Activated effector memory CD4-positive, alpha-beta T cell treated with anti-CD3 and anti-CD28 coated beads, Interleukin-2, amount 50 U/mL, for 16 hours (primary cell): ENCODE measurements at places on chromosomes 3 and 15.

- DNase-seq, result no peak
Measured at GRCh38 chr15:100598655-100599054, 3.3 kb downstream of the LINS1 start.

- DNase-seq, result no peak
Measured at GRCh38 chr15:66961407-66961884, 104.0 kb upstream of the SMAD3 start.

GRCh38 chr3:46378426-46378942, 7.7 kb downstream of the CCR5 start:
- peak; percentile 88 for DNase-seq

DNA sequence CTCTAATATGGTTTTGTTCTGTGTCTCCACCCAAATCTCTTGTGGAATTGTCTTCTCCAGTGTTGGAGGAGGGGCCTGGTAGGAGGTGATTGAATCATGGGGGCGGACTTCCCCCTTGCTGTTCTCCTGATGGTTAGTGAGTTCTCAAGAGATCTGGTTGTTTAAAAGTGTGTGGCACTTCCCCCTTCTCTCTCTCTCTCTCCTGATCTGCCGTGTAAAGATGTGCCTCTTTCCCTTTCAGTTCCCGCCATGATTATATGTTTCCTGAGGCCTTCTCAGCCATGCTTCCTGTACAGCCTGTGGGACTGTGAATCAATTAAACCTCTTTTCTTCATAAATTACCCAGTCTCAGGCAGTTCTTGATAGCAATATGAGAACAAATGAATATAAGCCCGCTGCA, 33.1 kb downstream of the RETNLB start:
- no peak for DNase-seq

DNA sequence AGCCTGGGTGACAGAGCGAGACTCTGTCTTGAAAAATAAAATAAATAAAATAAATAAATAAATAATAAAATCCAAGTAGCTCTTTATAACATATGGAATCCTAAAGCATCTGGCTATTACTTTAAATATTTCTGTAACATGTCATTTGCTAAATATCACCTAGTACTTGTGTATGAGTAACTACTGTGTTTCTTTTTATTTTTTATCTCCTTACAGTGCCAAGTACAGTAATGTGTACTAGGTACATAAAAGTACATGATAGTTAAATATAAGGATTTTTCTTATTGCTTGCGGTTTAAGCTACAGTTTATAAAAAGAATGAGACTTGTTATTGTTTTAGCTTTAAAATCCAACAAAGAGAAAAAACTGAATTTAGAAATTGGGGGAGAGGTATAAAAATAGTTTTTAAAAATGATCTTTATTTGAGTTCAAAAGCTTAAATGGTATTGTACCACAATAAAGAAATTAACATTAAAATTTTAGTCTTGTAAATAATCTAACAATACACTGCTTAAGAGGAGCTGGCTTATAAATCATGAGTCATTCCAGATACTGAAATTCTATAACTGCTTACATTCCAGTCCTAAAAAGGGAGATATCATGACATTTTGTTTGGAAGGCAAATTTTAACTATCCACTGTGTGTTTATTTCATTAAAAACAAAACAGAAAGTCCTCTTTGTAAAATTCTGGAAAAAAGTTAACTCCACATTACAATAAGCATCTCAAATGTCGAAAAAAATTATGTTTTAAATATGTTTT, 73.1 kb downstream of the FGF7 start:
- no peak for DNase-seq

GRCh38 chr3:125145751-125146475, 66.6 kb downstream of the SLC12A8 start:
- no peak for DNase-seq
